Uterus (tissue), 4 donors: ENCODE measurements at places on chromosomes 13 and 19. TPM values are rescaled to one million over a fixed set of nuclear protein-coding genes. Genes with fewer than 3 reads are reported as not detected.

ZNF85 gene
- total RNA-seq = 309 TPM

GRCh38 chr13:36787181-36787580 lies 31.8 kb upstream of the RFXAP start:
- H3K4me3 ChIP-seq = no peak overlapping the region
- H3K4me1 ChIP-seq = no peaks in the 10 kb centered on the region
- H3K27ac ChIP-seq = no peak overlapping the region
- H3K36me3 ChIP-seq = no peaks in the 10 kb centered on the region
- no peaks in the 10 kb centered on the region for H3K27me3 ChIP-seq
- DNase-seq = no peak

GRCh38 chr13:30510811-30511371 lies 45.2 kb upstream of the HMGB1 start:
- no peaks in the 10 kb centered on the region for H3K36me3 ChIP-seq
- H3K27me3 ChIP-seq = no peaks in the 10 kb centered on the region
- peaks cover 3% of the 10 kb centered on the region for H3K4me1 ChIP-seq
- peak; percentile 21 for DNase-seq
- H3K27ac ChIP-seq = peak overlapping the region; percentile 67

- H3K27ac ChIP-seq = no peak overlapping the region
- H3K4me1 ChIP-seq = no peaks in the 10 kb centered on the region
- H3K27me3 ChIP-seq = no peaks in the 10 kb centered on the region
- no peak overlapping the region for H3K4me3 ChIP-seq
- H3K36me3 ChIP-seq = no peaks in the 10 kb centered on the region
- DNase-seq = no peak
These were observed 95.6 kb upstream of the HTR2A start for GRCh38 chr13:46992383-46992952.

ZNF90 gene
- 0.77 TPM for total RNA-seq

- no peak overlapping the region for H3K4me3 ChIP-seq
- no peak for DNase-seq
- H3K27ac ChIP-seq = peak overlapping the region; percentile 53
These were observed 154.2 kb downstream of the TNFRSF19 start for GRCh38 chr13:23724196-23724970.

DNA sequence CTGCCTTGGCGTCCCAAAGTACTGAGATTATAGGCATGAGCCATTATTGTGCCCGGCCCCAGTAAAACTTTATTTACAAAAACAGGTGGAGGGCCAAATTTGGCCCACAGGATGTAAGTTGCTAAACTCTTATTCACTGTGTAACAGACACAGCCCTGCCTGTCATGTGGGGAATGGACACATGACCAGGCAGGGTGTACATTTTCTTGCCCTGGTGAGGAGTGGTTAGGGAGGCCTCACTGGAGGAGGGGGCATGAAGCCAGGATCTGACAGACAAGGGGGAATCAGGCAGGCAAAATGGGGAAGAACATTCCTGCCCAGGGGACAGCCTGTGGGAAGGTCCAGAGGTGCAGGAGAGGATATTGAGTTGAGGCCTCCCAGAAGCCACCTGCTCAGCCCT lies 7.4 kb upstream of the PGLS start:
- H3K36me3 ChIP-seq = no peaks in the 10 kb centered on the region
- no peak for DNase-seq
- H3K27ac ChIP-seq = no peak overlapping the region
- H3K27me3 ChIP-seq = no peaks in the 10 kb centered on the region
- H3K4me3 ChIP-seq = no peak overlapping the region
- peaks cover 5% of the 10 kb centered on the region for H3K4me1 ChIP-seq

DNA sequence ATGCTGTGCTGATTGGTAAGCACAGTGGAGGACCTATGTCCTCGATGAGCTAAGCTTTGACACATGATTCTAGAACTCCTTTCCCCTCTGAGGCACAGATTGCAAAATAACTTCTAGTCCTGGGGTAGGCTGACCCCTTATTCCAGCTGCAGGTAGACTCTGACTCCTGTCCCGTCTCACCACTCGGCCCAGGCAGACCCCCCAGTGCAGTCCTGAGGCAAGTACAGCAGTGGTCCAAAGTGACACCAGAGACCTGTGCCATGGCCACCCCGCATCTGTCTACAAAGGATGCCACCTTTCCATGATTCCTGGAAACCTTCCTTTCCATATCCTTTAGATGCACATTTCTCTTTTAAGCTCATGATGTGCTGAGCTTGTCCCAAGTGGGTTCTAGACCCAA lies 482.5 kb downstream of the ZNF536 start:
- no peaks in the 10 kb centered on the region for H3K4me1 ChIP-seq
- H3K27ac ChIP-seq = no peak overlapping the region
- H3K4me3 ChIP-seq = no peak overlapping the region
- H3K27me3 ChIP-seq = no peaks in the 10 kb centered on the region
- no peaks in the 10 kb centered on the region for H3K36me3 ChIP-seq

GRCh38 chr13:33865945-33866344 lies 48.0 kb downstream of the RFC3 start:
- no peaks in the 10 kb centered on the region for H3K27me3 ChIP-seq
- no peaks in the 10 kb centered on the region for H3K4me1 ChIP-seq
- no peaks in the 10 kb centered on the region for H3K36me3 ChIP-seq

DNA sequence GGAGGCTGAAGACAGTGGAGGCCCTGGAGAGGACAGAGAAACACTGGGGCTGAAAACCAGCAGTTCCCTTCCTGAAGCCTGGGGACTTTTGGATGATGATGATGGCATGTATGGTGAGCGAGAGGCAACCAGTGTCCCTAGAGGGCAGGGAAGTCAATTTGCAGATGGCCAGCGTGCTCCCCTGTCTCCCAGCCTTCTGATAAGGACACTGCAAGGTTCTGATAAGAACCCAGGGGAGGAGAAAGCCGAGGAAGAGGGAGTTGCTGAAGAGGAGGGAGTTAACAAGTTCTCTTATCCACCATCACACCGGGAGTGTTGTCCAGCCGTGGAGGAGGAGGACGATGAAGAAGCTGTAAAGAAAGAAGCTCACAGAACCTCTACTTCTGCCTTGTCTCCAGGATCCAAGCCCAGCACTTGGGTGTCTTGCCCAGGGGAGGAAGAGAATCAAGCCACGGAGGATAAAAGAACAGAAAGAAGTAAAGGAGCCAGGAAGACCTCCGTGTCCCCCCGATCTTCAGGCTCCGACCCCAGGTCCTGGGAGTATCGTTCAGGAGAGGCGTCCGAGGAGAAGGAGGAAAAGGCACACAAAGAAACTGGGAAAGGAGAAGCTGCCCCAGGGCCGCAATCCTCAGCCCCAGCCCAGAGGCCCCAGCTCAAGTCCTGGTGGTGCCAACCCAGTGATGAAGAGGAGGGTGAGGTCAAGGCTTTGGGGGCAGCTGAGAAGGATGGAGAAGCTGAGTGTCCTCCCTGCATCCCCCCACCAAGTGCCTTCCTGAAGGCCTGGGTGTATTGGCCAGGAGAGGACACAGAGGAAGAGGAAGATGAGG lies 1.5 kb downstream of the PPP1R15A start:
- H3K36me3 ChIP-seq = no peaks in the 10 kb centered on the region
- H3K27ac ChIP-seq = peak overlapping the region; percentile 100
- H3K4me1 ChIP-seq = peaks cover 8% of the 10 kb centered on the region
- H3K27me3 ChIP-seq = no peaks in the 10 kb centered on the region
- no peak for DNase-seq

- H3K4me1 ChIP-seq = no peaks in the 10 kb centered on the region
- H3K27ac ChIP-seq = no peak overlapping the region
- no peaks in the 10 kb centered on the region for H3K36me3 ChIP-seq
These were observed 7.5 kb upstream of the UBAC2 start for GRCh38 chr13:99193152-99193551.

- no peaks in the 10 kb centered on the region for H3K36me3 ChIP-seq
- H3K27ac ChIP-seq = peak overlapping the region; percentile 95
- peaks cover 43% of the 10 kb centered on the region for H3K4me1 ChIP-seq
- DNase-seq = peak; percentile 88
These were observed 17.7 kb downstream of the NFIX start for GRCh38 chr19:13012690-13013608.

- no peak overlapping the region for H3K4me3 ChIP-seq
- no peak for DNase-seq
- no peaks in the 10 kb centered on the region for H3K27me3 ChIP-seq
- no peaks in the 10 kb centered on the region for H3K36me3 ChIP-seq
- H3K4me1 ChIP-seq = no peaks in the 10 kb centered on the region
- H3K27ac ChIP-seq = no peak overlapping the region
These were observed 140.6 kb downstream of the ZIC5 start for GRCh38 chr13:99830931-99831330.

- no peak for DNase-seq
- H3K27ac ChIP-seq = no peak overlapping the region
- H3K4me1 ChIP-seq = no peaks in the 10 kb centered on the region
- H3K36me3 ChIP-seq = no peaks in the 10 kb centered on the region
These were observed 14.4 kb upstream of the GNA15 start for GRCh38 chr19:3121396-3121795.
